ENCODE measurements at places on chromosomes 1 and 21.

- no peak for DNase-seq
Observed at GRCh38 chr1:171084870-171085269, 5.8 kb upstream of the FMO3 start.

DNA sequence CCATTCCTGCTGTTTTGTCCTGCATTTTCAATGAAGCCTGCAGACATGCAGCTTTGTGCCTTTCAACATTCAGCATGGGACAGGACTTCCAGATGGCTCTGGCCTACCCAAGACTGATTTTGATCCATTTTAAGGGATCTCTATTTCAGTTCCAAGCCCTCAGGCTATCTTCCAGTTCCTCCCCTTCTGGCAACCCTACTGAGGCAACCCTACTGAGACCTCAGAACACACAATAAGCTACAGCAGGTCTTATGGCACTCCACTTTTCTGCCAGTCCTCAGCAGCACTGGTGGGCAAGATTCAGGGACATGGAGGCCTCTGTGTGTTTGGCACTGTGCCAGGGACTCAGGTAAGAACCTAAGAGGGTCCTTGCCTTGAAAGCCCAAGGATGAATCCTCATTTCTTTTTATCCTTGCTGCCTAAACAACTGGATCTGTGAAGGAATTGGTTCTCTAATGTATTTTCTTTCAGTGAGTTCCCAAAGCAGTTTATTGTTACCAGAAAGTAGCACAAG is 50.7 kb downstream of the MAB21L3 start:
- no peak for DNase-seq

DNA sequence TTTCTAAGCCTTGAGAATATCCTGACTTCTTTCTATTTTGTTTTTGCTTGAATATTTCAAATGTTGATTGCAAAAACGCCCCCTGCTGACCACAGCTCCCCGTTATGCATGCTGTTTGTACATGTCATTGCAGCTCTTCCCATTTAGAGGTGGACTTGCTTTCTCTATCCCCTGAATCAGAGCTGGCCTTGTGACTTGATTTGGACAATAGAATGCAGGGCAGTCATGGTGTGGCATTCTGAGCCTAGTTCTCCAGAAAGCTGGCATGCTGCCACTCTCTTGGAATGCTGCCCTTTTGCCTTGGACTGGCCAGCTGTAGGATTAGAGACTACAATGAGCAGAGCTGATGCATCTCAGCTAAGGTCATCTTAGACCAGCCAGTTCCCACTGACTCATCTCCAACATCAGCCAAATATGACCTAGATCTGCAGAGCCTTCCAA is 1561.5 kb downstream of the MRPL39 start:
- DNase-seq: peak; percentile 41

DNA sequence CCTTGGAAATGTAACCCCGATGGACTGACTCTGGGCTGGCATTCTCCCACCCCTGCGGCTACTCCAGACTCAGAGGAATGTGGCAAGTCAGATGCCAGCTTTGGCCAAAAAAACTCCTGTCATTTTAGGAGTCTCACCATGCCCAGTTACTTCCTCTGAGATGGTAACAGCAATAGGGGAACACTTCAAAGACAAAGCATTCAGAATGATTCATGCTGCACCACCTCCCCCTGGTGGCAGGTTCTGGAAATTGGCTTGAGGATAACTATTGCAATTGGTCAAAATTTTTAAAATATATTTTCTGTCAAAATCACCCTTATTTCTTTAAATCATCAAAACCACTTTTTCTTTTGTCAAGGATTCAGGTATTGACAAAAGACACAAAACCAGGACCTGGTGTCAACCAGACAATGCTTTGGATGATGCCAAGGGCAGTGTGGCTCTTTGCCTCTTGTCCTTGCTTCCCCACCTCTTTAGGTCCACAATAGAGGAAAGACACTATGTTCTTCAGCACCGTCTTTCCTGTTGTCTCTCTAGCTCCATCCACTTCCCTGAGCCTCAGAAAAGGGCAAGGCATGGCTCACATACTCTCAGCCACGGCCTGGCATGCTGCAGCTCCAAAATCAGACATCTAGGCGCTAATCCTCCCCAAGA is 9.9 kb upstream of the CDCA8 start:
- peak; percentile 72 for DNase-seq

GRCh38 chr21:26140164-26140579 is 30.4 kb downstream of the APP start:
- DNase-seq: no peak
